SW480 (cell line): ENCODE measurements at places on chromosomes 16 and 17.

GRCh38 chr16:73037845-73038570 is 9.9 kb downstream of the ZFHX3 start:
- DNase-seq: no peak

DNA sequence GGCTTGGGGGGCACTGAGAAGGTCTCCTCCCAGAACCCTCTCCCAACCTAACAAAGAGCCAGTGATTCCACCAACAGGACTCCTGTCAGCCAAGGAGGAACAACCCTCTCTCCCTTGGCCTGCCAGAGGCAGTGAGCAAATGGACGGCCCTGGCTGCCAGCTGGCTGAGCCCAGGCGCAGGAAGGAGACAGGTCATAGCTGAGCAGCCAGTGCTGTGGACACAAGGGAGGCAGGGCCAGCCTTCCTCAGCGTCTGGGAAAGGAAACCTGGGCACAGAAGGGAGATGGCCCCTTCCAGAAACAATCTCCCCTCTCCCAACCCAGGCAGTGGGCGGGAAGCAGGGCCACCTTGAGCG is 2.1 kb downstream of the MPO start:
- DNase-seq: no peak

DNA sequence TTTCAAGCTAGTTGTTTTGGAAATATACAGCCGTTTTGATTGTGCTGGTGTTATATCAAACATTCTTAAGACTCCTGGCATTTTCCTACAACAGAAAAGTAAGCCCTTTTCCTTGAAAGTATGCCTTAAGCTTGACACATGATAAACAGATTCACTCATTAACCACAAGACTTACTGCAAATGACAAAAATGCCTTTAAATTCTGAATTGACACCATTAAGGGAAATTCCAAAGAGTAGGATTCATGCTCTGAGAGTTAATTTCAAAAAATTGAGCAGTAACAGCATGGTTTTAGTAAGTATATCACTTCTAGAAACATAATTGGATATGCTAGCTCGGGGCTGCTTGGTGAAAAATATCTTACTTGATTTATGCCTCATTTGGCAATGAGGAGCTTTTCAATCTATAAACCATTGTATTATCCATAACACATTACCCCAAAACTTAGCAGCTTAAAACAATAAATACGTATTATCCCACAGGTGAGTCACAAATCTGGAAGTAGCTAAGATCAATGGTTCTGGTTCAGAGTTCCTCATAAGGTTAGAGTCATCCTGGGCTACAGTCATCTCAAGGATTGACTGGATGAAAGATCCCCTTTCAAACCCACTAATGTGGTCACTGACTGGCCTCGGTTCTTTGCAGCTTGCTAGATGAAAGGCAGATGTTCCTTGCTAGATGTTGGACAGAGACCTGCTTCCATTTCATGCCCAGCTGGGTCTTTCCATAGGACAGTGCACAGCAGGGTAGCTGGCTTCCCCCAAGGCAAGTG is 8.2 kb upstream of the PHAF1 start:
- no peak for DNase-seq

GRCh38 chr17:75565066-75565465 is 22.5 kb upstream of the MYO15B start:
- DNase-seq: no peak

GRCh38 chr17:27455236-27455913 is 873 bp upstream of the KSR1 start:
- DNase-seq: no peak

DNA sequence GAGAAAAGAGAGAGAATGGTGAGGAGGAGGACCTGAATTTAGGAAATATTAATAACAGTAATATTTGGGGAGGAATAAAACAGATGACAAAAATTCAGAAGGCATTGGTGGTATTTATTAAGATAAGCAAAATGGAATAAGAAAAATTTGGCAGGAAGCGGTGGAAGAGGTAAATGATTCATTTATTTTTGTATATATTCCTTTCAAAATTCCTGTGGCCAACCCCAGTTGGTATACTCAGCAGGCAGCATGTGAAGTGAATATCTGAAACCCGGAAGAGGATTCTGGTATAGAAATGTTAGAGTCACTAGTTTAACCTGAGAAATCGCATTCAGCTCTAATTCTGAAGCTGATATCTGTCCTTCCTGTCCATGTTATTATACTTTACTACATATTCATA is 792.0 kb downstream of the KCNJ2 start:
- no peak for DNase-seq

DNA sequence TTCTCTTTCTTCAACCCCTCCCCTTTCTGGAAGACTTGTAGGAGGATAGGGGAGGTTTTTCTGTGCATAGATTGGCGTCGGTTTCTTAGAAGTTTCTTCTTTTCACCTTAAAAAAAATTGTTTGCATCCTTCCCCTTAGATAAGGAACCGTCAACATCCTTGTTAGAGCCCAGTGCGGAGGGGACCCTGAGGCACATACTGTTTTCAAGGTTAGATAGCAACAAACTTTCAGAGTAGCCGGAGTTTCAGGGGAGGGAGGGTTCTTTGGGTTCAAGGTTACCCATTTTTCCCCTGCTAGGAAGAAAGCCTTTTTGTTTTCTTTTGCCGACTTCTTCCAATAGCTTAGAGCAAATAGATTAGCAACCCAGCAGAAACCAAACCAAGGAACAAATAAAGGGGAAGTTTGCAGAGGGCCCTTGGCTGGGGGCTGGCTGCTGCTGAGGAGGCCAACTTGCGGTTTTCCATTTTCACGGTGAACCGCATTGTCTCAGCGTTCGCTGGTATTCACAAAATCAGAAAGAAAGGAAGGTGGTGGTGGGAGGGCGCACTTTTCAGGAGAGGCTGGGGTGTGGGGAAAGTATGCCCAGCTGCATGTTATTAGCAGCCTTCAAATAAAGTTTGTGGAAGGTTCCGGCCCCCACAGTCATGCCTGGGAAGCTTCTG is 28.8 kb downstream of the MSI2 start:
- DNase-seq: no peak

- no peak for DNase-seq
These were observed 30.0 kb downstream of the IL21R start for GRCh38 chr16:27431773-27432532.

DNA sequence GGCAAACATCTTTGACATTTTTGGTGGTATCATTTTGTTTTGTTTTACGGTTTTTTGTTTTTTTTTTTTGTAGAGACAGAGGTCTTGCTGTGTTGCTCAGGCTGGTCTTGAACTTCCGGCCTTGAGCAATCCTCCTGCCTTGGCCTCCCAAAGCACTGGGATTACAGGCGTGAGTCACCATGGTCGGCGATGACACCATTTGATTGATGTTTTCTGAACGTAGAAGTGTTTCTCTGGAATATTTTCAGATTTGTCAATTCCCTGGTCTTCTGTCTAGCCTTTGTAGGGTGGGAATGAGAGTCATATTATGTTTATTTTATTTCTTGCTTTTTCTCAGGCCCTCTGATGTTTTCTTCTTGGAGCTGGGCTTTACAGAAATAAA is 32.2 kb upstream of the BRD7 start:
- DNase-seq: no peak

DNA sequence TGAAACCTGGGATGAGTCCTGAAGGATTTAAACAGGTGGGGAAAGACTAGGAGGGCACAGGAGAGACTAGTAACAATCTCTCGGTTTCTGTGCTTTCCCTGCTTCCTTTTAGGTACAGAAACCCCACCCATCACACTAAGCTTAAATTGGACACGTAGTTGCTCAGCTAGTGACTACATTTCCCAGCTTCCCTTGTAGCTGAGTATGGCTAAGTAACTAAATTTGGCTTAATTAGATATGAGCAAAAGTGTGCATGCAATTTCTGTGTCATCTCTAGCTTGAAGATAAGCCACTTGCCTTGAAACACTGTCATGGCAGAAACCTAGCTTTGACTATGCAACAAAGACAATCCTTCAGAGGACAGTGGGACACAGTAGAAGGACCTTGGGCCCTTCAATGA is 36.5 kb downstream of the CACNG1 start:
- DNase-seq: no peak

DNA sequence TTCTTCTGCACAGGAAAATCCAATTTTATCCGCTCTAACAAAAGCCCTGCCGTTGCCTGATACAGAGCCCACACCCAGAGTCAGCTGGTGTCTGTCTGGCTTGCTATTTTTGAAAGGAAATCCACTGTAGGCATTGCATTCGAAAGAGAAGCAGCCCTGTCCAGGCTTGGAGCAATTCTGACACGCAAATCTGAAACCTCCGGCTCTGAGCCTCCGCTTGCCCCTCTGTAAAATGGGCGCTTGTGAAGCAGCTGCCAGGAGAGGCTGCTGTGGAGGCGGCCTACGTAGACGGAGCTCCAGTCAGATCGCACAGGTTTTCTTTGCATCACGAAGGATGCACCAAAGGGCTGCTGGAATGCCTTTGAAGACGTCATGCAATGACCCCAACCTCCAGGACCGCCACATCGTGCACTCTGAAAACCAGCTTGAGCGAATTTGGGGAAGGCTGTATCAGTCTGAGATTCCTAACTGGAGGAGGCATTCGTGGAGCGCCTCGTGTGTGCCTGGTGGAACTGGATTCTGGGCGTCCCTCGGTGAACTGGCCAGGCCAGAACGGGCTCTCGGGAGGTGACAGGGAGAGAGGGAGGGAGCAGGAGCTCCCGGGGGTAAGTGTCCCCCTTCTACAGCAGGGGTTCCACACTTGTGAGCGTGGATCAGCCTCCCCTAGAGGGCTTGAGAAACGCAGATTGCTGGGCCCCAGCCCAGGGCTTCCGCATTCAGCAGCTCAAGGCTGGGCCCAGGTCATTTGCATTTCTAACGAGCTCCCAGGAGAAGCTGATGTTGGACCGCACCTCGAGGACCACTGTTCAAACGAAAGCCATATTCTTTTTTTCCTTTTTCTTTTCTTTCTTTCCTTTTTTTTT is 215.5 kb downstream of the MRTFB start:
- no peak for DNase-seq

GRCh38 chr17:35256629-35257028 is 13.8 kb downstream of the SLFN5 start:
- peak; percentile 50 for DNase-seq

DNA sequence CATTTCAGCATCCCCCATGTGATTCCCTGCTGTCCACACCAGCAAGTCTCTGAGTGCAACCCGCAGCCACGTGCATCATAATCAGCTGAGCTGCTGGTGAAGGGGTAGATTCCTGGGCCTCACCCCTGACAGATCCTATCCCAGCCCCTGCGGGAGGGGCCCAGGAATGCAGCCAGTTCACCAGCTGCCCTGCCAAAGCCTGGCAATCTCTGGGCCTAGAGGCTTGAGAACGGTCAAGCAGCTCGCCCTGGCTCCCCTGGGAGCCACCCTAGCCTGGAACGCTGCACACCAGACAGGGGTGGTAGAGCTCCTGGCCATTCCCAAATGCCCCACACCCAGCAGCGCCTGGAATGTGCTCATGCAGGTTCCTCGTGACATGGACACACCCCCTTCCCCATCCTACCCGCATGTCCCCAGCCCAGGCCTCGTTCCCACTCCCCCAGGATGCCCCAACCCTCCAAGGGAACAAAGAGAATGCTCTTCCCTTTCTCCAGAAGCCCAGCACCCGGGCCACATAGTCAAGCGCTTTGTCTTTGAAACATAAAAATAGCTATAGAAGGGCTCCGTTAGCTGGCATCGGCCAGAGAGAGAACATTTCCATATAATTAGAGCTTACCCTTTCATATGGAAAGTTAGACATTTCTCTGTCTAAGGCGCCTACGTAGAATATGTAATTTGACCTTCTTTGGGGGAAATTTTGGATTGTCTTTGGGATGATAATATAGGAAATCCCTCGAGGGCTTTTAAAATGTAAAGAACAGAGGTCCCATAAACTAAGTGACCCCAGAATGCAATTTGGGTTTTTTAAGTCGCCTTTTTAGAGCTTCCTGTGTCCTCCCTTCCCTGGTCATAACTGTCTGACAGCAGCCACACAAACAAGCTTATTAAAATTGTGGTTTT is 3.4 kb downstream of the CEP295NL start:
- DNase-seq: no peak

DNA sequence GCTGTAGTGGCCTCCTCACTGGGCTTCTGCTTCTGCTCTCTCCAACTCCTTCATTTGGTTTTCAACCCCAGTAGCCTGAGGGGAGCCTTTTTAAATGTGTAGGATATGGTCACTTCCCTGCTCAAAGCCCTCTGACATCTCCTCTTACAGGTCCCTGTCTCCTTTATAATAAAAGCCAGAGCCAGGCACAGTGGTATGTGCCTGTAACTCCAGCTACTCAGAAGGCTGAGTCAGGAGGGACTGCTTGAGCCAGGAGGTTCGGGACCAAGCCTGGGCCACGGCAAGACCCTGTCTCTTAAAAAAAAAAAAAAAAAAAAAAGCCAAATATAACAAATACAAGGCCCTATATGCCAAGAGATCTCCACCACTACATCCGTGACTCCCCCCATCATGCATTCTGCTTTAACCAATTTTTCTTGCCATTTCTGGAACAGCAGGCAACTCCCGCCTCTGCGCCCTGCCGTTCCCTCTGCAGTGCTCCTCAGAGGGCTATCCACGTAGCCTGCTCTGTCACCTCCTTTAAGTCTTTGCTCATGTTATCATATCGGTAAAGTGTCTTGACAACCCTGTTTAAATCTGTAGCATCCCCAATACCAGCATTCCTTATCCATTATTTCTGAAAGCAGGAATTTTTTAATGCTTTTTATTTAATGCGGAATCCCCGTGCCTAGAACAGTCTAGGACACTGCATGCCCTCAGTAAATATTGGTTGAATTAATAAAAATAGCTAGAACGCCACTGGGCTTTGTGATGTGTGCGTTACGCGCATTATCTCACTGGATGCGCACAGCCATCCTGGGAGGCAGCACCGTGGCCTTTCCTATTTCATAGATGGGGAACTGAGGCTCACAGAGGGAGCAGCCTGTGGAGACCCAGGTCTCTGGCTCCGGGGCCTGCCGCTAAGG is 9.5 kb downstream of the ZNF771 start:
- DNase-seq: no peak

- DNase-seq: no peak
These were observed 6.4 kb downstream of the PER1 start for GRCh38 chr17:8145811-8146210.

- DNase-seq: no peak
These were observed 18.4 kb downstream of the MIEF2 start for GRCh38 chr17:18278867-18279266.

GRCh38 chr17:42985225-42985624 is 4.9 kb downstream of the RUNDC1 start:
- no peak for DNase-seq

GRCh38 chr17:8225813-8226535 is 15.6 kb upstream of the AURKB start:
- peak; percentile 71 for DNase-seq

DNA sequence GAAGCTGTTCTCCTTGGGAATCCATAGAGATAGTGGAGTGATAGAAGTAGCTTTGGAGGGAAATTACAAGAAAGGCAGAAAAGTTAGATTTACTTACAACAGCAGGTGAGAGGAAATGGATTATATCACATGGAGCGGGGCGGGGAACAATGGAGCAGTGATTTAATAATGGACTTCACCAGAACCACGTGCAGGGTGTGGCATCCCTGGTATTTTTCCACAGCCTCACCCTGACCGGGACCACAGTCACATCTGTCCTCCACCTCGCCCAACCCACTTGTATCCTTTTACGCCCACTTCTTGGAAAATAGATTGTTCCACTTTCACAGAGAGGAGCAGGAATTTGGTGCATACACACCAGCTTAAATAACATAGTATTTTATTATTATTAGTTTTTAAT is 15.9 kb upstream of the CYB5B start:
- peak; percentile 97 for DNase-seq
